Stimulated activated CD8-positive, alpha-beta memory T cell treated with anti-CD3 and anti-CD28 coated beads, Interleukin-7, amount 100 ng/mL, for 24 hours (primary cell): ENCODE measurements at places on chromosomes 6 and 20.

GRCh38 chr6:142850679-142851423 lies 94.1 kb downstream of the HIVEP2 start:
- DNase-seq, result no peak

DNA sequence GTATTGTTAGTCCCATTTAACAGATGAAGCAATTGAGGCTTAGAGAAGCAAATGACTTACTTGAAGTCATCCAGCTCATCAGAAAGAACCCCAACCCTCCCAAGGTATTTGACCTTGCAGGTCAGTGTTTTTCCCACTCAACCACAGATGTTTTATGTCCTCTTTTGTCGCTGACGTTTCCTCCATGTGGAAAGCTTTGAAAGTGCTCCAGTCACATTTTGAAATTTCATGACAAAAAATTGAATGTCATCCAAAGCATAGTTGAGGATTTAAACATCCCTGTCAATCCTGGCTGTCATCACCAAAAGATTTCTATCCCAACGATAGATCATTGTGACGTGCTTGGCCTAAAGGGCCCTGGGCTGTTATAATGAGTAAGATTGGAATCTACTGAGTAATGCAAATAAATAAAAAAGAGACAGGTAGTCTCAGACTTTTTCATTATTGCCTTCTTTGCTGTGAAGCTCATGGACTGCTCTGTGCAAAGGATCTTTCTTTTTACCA lies 102.7 kb downstream of the TSHZ2 start:
- DNase-seq, result no peak

GRCh38 chr6:6649824-6650349 lies 61.4 kb downstream of the LY86 start:
- DNase-seq, result no peak

DNA sequence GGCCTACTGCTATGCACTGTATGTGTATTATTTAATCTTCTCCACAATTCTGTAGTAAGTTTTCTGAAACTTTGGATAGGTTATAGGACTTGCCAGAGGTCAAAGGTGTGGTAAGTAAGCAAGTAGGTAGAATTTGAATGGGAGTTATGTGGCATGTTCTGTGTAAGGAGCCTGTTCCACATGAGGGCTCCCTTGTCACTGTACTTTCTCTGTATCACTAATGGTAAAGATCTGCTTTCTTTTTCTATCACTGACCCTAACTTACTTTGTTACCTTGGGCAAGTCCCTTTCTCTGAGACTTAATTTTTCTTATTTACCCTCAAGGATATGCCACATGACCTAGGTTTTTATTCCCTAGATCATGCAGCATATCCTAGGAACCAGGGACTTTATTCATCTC lies 50.3 kb downstream of the EIF2S2 start:
- DNase-seq, result no peak

GRCh38 chr6:109762769-109763441 lies 71.8 kb downstream of the FIG4 start:
- DNase-seq, result no peak

GRCh38 chr6:81304466-81304865 lies 448.0 kb downstream of the TENT5A start:
- DNase-seq, result no peak

DNA sequence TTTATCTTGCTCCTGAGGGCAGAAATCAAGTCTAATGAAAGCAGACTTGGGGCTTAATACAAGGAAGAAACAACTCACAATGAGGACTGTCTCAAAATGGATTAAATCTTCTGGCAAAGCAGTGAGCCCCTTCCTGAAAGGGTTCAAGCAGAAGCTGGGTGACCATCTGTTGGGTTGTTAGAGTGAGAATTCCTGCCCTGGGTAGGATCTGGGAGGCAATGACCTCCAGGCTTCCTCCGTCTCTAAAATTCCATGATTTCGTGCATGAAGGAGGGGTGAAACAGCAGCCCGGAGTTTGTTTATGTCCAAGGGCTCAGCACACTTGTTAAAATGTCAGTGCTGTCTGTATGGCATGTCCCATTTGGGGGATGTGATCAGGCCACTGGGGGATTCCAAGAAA lies 64.0 kb upstream of the KCNK16 start:
- DNase-seq, result no peak

- DNase-seq, result no peak
Measured at GRCh38 chr6:9789201-9789600, 625.7 kb downstream of the TFAP2A start.

GRCh38 chr6:1997702-1998101 lies 247.7 kb downstream of the GMDS start:
- no peak for DNase-seq

DNA sequence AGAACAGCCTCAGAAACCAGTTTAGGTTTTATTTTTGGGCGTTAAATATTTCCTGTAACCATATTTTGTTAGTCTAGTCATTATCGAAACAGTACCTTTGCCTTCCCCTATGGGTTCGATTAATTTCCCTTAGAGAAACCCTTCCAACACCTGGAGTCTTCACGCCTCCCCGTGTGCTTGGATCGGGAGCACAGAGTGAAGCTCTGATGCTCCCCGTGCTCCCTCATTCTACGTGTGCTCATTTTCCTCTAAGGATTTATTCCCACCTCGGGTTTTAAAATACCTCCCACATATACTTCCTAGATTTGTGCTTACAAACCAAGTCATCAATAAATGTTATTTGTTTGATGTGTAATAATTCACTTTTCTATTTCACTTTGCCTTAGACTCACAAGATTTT lies 142.4 kb downstream of the TTLL2 start:
- no peak for DNase-seq

- no peak for DNase-seq
Measured at GRCh38 chr6:17829905-17830304, 123.2 kb upstream of the NUP153 start.

- no peak for DNase-seq
Measured at GRCh38 chr20:50584687-50585086, 74.5 kb downstream of the PTPN1 start.

- no peak for DNase-seq
Measured at GRCh38 chr6:25682324-25682723, 30.3 kb downstream of the SCGN start.

- DNase-seq, result no peak
Measured at GRCh38 chr6:157569543-157569942, 188.6 kb downstream of the ZDHHC14 start.

GRCh38 chr6:116779573-116780164 lies 14.2 kb upstream of the FAM162B start:
- no peak for DNase-seq

DNA sequence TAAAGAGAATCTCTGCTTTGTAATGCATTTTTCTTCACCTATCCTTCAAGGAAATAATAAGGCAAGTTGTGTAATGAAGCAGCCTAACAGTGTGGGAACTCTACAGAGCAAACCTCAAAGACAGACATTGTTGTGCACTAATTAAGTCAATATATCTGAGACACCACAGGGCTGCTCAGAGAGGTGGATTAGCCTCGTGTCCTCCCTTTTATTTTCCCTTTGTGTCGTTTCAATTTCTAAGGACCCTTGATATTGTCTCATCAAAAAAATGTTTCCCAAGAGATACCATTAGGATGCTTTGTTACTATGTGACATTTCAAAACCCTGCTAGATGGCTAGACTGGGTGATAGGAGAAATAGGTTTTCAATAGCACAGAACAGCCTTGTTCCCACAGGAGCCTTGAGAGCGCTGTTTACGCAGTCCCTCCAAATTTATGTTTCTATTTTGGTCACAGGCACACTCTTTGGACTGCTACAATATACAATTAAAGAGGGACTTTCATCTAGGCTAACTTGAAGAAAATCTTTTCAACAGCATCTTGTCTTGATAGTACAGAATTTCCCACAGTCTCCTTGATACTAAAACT lies 23.1 kb downstream of the UBE3D start:
- DNase-seq, result no peak

DNA sequence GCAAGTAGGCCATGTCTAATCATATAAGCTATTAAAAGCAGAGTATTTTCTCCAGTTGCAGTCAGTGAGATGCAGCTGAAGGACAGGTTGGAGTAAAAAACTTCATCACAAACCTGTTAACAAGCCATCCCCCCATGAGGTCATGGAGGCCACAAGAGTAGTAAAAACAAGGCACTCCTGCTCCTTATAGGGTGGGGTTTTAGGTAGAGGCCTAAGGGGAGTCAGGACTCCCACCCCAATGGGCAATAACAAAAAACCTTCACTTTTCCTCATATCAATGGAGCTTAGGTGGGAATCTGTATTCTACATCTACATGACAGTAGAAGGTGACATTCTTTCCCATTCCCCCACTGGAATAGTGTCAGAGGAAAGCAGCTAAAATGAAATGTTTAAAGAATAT lies 428.1 kb upstream of the KHDRBS2 start:
- no peak for DNase-seq

DNA sequence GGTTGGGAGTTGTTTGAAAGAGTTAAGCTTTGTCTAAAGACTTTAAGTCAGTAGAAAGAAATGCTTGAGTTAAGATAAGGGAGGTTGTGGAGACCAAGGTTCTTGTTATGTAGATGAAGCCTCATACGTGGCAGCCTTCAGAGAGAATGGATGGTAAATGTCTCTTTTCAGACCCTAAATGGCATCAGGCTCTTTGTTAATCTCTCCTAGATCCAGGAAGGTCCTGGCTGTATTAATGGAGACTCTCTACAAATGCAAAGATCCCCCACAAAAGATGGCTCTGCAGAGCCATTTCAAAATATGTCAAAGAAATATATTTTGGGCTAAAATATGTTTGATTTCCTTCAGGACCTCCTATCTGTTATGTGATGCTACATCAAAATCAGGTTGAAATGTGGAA lies 161.6 kb downstream of the ADAT2 start:
- DNase-seq, result no peak

DNA sequence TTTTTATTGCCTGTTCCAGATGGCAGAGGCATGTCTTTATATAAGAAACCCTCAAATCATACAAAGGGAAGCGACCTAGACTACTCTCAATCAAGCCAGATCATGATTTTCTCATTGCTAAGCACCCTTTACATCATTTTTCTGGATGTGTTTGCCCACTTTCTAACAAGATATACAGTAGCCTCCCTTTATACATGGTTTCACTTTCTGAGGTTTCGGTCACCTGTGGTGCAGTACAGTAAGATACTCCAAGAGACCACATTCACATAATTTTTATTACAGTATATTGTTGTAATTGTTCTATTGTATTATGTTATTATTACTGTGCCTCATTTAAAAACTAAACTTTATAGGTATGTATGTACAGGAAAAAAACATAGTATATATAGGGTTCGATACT lies 23.6 kb downstream of the TOMM6 start:
- DNase-seq, result no peak

GRCh38 chr20:49432550-49432949 lies 49.9 kb downstream of the KCNB1 start:
- DNase-seq, result no peak

- no peak for DNase-seq
Measured at GRCh38 chr6:107323133-107323785, 136.1 kb downstream of the PDSS2 start.

- DNase-seq, result no peak
Measured at GRCh38 chr6:99216959-99217358, 132.5 kb downstream of the FAXC start.

- no peak for DNase-seq
Measured at GRCh38 chr20:31749223-31749622, 10.1 kb downstream of the TPX2 start.

- no peak for DNase-seq
Measured at GRCh38 chr6:49333345-49334125, 129.5 kb downstream of the MMUT start.

- DNase-seq, result no peak
Measured at GRCh38 chr20:24633521-24633920, 164.1 kb downstream of the SYNDIG1 start.

DNA sequence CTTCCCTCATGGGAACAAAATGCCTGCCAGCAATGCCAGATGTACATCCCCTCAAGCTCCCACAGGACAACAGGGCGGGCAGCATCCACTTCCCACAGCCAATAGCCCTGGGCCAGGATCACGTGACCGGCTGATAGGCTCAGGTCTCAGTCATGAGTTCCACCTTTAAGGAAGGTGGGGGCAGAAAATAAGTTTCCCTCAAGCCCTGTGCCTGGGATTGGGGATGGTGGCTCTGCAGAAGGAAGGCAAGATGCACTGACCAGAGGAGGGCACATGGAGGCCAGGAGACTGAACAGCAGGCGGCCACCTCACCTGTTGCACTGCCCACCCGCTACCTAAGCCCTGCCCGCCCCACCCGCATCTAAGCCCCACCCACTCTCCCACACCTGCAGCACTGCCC lies 149.1 kb downstream of the BMP7 start:
- no peak for DNase-seq

DNA sequence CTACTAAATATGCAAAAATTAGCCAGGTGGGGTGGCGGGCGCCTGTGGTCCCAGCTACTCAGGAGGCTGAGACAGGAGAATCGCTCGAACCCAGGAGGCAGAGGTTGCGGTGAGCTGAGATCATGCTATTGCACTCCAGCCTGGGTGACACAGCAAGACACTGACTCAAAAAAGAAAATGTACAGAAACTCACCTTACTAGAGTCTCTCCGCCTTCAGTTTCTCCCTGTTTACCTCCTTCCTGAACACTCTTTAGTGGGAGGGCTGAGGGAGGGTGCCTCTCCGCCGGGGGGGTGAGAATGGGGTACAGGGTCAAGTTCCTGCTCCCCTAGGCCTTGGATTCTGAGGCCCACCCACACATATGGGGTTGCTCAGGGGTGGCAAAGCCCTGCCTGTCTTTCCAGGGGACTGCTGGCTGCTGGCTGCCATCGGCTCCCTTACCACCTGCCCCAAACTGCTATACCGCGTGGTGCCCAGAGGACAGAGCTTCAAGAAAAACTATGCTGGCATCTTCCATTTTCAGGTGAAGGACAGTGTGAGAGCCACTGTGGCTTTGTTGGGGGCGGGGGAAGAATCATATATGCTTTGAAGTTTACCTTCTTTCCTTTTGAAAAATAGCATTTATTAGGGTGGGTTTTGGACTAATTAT lies 13.4 kb downstream of the CAPN11 start:
- no peak for DNase-seq

DNA sequence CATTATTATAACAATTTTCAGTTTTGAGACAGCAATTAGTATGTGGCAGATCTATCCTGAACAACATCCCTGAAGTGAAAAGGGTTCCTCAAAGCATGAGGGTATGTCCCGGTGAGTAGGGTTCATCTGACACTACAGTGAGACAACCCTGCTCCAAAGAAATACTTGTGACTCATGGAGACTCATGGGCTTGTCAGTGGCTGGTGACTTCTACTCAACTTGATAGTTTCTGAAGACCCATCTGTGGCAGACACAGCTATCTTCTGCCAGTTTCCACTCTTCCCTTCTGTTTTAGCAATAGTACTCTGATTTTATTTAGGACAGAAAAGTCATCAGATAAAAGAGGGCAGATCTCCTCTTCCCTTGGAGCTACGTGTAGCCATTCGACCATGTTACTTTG lies 41.4 kb downstream of the MAP3K7 start:
- no peak for DNase-seq
